ENCODE measurements at places on chromosomes 2 and 18.

DNA sequence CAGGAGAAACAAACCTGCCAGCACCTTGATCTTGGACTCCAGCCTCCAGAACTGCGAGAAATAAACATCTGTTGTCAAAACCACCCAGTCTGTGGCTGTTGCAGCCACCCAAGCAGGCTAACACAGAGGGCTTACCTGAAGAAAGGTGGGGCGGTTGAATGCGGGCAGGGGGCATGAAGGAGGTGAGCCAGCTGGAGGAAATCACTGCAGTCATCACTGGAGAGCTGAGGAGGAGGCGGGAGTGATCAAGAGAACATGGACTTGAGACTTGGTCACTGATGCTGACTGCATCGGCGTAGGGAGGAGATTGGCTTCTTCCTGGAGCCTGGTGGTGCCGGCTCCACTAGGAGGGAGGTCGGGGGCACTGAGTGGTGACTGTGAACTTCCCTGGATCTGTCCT is 14.6 kb upstream of the ARMC9 start:
- no peak for DNase-seq

DNA sequence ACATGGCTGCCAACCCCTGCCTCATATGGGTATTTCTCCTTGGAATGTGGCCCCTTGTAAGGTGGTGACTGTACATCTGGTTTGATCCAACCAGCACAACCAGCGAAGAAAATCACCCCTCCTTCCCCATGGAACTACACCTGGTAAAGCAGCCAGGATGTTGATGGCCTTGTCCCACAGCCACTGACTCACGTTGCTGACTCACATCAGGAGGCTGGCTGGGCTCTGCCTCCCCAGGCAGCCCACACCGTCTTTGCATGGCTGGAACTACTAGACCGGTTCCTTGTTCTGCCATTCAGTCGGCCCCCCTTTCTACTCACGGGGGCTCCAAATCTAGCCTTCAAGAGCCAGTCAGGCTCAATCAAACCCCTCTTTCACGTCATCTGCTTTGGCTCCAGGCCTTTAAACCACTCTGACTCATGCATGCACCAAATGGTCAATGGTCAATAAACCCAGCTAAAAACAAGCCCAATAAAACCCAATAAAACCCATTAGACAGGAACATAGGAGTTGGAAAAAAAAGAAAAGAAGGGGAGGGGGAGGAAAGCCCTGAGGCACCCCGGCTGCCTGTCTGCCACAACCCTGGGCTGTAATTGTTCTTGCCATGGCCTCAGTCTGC is 114.8 kb downstream of the PLB1 start:
- DNase-seq = peak; percentile 69

- DNase-seq = no peak
These were observed 32.1 kb downstream of the CRACDL start for GRCh38 chr2:98903767-98904485.

DNA sequence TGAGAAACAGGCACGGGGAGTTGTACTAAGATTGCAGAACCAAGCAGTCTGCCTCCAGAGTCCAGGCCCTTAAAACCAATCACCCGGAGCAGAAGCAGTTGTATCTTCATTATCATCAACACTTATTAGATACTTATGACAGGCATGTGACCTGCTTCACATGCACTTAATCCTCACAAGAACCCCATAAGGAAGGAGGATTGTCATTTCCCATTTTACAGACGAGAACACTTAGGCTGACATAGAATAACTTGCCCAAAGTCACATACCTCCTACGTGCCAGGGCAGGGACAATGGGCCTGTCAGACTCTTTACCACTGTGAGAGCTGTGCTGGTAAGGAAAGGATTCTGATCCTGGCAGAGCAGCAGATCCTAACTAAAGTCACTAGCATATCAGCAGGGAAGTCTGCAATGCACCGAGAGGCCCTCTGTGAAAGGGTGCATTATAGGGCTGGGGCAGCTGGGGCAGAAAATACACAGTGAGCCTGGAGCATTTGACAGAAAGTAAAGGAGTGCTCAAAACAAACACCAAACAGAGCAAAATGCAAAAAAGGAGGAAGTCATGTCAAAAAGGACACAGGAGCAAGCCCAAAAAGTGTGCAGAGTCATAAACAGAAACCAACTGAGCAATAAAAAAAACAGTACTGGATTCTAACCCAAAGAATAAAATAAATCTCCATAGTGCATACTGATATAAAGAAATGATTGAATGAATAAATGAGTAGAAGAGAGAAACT is 55.9 kb upstream of the SP3 start:
- no peak for DNase-seq

DNA sequence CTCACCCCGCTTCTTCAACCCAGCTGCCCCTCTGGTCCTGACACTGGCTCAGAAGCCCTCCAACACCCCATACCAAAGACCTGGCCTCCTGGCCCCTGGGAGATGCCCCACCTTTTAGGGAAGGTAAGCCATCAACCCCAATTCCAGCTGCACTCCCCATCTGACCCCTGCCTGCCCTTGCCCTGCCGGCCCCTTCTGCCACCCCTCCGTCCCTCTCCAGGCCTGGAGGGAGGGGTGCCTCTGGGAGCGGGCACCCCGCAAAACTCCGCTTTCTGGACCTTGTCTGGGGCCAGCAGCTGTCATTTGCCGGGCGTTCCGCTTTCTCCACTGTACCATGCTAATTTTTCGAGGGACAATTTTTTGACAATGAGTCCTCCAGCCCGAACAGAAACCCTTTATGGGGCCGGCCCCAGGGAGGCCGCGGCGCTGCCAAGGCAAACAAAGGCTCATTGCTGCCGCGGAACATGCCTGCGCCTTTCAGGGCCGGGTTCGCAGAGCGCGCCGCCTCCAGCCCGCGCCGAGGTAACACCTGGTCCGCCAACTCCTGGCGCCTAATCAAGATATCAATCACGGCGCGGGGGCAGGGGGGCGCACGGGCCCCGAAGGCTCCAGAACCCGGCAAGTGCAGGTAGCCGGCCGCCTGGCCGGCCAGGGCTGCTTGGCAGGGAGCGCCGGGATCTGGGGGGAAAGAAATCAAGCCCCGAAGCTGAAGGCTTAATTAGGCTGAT is 96.0 kb downstream of the INHBB start:
- peak; percentile 12 for DNase-seq

DNA sequence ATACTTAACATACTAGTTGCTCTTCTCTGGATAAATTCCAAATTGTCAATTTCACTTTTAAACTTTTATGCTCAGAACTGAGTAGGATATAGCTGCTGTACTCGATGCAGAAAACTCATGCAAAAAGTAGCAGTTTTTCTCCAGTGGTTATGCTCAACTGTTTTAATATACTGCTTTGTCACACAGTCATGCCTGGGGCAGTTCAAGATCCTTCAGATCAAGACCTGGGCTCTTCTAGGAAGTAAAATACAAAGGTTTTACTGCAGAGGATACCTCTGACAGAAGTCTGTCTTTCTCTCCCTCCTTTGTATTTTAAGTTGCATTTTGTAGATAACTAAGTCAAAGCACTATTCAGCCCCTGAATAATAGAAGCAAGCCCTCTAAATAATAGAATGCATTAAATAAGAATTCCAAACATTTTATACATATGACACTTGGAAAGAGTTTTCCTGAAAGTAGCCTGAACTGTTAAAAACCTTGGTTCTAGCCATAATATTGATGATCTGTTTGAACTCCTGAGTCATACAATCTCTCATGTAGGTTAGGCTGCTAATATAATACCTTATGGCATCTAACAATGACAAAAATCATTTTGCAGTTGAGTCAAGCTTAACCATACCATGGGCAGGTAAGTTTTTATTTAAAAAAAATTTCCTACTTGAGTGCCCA is 183.3 kb upstream of the TRIB2 start:
- DNase-seq = no peak

GRCh38 chr2:241081190-241081642 is 20.9 kb downstream of the MTERF4 start:
- DNase-seq = no peak

GRCh38 chr2:197010200-197011020 is 83.9 kb upstream of the PGAP1 start:
- no peak for DNase-seq

GRCh38 chr18:11791131-11791530 is 60.1 kb upstream of the CHMP1B start:
- no peak for DNase-seq

DNA sequence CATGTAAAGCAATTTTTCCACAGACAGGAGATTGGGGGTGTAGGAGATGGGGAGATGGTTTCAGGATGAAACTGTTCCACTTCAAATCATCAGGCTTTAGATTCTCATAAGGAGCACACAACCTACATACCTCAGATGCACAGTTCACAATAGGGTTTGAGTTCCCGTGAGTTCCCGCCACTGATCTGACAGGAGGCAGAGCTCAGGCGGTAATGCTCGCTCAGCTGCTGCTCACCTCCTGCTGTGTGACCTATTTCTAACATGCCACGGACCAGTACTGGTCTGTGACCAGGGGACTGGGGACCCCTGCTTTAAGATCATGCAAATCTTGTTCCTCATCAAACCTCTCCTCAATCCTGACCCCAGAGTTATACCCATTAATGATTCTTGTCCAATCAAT is 70.1 kb downstream of the RPE start:
- DNase-seq = no peak

GRCh38 chr2:25301453-25302352 is 40.0 kb downstream of the DNMT3A start:
- peak; percentile 85 for DNase-seq

- no peak for DNase-seq
These were observed 117.5 kb downstream of the AGAP1 start for GRCh38 chr2:235611349-235611748.

DNA sequence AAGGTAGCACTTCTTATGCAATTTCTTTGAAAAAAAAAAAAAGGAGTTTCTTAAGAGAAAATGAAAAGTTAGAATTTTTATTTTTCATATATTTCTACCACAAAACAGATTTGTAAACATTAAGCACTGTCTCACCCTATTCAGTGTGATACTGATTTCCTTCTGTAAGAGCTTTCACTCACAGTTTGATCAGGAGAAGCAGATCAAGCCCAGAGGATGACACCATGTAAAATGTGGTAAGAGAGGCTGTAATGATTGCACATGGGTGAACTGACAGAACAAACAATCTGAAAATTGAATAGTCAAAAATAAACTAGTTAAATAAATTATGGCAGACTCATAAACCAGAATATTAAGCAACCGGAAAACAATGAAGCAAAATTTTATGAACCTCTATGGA is 54.5 kb downstream of the MEMO1 start:
- DNase-seq = no peak

GRCh38 chr18:59005262-59005661 is 134.4 kb upstream of the SEC11C start:
- DNase-seq = no peak

- DNase-seq = peak; percentile 66
These were observed 7.9 kb downstream of the ARL4C start for GRCh38 chr2:234488913-234489451.

GRCh38 chr2:95262896-95263542 is 11.2 kb upstream of the PROM2 start:
- no peak for DNase-seq

GRCh38 chr18:47587587-47587986 is 336.1 kb upstream of the SKOR2 start:
- DNase-seq = no peak

DNA sequence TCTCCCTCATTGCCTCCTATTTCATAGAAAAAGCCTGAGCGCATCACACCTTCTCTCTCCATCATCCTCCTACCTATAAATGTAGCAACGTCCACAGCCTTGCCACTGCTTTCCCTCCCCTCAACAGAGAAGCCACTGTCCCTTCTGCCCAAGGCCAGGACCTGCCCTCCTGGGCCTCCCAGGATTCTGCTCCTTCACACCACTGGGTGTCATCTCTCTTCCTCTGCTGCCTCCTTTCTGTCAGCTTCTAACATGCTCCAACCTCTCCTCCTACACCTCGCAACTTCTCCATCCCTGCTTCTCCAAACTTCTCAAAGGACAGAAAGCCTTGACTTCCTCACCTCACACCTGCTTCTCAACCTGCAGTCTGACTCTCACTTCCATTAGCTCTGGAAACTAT is 21.2 kb upstream of the ME2 start:
- DNase-seq = no peak

- no peak for DNase-seq
These were observed 80.9 kb upstream of the IGFBP5 start for GRCh38 chr2:216776066-216776850.

DNA sequence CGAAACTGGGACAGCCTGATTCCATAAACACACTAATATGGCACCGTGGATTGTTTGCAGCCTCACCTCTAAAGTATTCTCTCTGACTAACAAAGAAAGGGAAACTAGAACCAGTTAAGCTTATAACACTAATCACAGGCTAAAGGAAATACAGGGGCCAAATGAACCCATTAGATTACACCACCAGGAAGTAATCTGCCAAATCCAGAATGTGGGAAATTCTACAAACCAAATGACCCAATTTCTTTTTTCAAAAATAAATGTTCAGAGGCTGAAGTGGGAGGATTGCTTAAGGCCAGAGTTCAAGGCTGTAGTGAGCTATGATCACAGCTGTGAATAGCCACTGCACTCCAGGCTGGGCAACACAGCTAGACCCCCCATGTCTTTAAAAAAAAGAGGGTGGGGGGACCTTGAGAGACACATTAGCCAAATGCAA is 1.5 kb upstream of the MPPE1 start:
- DNase-seq = no peak

DNA sequence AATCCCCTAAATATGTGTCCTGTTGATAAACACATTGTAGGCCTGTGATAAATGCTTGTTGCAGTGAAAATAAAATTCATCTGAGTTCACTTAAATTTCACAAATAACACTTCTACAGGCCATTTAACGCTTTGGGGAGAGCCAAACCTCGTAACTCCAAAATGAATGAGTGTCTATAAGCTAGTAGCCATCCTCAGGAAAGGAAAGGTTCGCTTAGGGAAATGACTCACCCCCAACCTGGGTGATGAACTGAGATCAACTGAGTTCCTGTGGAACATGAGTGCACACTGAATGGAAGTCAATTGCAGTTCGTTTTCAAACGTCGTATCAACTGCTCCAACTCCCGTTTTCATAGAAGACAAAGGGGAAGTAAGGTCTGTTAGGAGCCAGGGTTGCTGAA is 527.6 kb upstream of the ID2 start:
- peak; percentile 18 for DNase-seq

- no peak for DNase-seq
These were observed 396.7 kb upstream of the HS6ST1 start for GRCh38 chr2:128715360-128715759.

- no peak for DNase-seq
These were observed 121.0 kb upstream of the XPO1 start for GRCh38 chr2:61658841-61659780.

- no peak for DNase-seq
These were observed 1.1 kb downstream of the ROCK2 start for GRCh38 chr2:11343368-11343649.

- DNase-seq = no peak
These were observed 192.2 kb upstream of the HAAO start for GRCh38 chr2:42984617-42985016.

DNA sequence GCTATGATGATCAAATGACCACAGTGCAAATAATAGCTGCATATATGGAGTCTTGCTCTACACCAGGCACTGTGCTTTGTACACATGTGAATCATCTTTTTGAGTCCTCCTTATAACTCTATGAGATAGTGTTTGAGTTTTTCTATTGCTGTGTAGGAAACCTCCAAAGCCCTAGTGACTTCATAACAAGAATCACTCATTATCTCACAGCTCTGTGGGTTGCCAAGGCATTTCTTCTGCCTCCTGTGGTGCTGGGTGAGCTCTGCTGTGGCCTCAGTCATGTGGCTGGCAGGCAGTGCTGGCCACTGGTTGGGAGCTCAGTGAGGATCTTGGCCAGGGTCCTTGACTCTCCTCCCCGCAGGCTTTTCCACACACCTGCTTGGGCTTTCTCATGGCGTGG is 153.4 kb downstream of the CAPN13 start:
- no peak for DNase-seq

- peak; percentile 8 for DNase-seq
These were observed 44.7 kb downstream of the ITSN2 start for GRCh38 chr2:24315669-24316068.

GRCh38 chr2:95055262-95055661 is 29.8 kb downstream of the MAL start:
- no peak for DNase-seq

Measured in stimulated activated CD4-positive, alpha-beta T cell treated with anti-CD3 and anti-CD28 coated beads, Interleukin-15, amount 100 ng/mL, for 24 hours (primary cell).